Natural killer cell (primary cell): ENCODE measurements at places on chromosomes 12 and 14. TPM values are rescaled to one million over a fixed set of nuclear protein-coding genes. Genes with fewer than 3 reads are reported as not detected.

GRCh38 chr14:55038708-55039107, 11.7 kb downstream of the SOCS4 start:
- DNase-seq, result no peak

- no peak for DNase-seq
Measured at GRCh38 chr12:2354151-2354991, 301.6 kb downstream of the CACNA1C start.

DNA sequence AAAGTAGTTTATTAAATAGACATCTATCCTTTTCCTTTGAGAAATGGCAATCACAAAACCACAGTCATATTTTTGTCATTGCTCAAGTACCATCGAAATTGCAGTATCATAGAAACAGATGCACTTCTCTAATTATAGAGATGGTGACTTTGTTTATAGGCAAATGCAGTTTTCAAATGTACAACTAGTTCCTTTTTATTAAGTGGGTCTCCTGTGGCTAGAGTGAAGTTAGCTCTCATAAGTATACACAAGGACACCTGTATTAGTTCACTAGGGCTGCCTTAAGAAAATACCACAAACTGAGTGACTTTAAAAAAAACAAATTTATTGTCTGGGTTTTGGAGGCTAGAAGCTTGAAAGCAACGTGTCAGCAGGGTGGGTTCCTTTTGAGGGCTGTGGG, 62.8 kb downstream of the OTOGL start:
- no peak for DNase-seq

GRCh38 chr14:100670753-100671049, 56.0 kb upstream of the DLK1 start:
- no peak for DNase-seq

- no peak for DNase-seq
Measured at GRCh38 chr14:101469382-101470247, 91.7 kb upstream of the DIO3 start.

DNA sequence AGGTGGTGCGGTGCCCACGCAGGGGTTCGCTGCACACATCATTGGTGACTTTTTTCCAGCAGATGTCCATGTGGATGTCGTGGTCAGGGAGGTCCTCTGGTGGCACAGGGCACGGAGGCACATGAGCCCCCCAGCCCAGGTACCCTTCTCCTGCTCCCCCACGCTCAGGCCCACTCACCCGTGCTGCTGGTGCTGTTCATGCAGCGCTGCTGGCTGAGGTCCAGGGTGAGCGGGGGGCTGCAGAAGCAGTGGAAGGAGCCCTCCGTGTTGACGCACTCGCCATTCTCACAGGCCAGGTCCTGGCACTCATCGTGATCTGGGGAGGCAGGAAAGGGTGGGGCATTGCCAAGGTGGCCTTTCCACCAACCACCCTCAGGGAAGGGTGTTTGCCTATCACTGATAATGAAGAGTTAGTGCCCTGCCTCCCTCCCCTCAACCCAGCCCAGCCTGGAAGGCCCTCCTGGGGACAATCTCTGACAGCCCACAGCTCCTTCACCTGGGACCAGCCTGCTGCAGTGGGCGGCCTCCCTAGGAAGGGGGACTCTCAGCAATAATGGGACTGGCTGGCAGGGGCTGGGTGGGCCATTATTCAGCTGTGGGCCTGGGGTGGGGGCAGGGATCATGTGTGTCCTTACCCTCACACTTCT, 9.8 kb downstream of the ISCA2 start:
- no peak for DNase-seq

DNA sequence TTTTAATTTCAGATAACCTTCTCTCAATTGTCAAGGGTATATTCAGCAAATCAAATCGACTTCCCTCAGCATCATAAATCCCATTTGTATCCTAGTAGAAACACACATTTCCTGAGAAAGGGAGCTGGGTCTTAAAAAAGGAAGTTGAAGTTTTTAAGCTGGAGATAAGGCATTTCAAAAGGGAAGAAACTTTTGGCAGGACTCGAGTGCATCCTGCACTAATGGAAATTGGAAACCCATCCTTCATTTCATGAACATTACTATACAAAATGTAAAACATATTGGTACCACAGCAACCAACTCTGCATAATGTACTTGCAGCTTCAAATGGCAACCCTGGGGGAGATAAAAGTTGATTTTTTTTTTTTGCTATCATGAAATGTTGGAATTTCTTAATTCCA, 23.7 kb upstream of the TMCC3 start:
- DNase-seq, result no peak

GRCh38 chr12:25734529-25735180, 181.6 kb upstream of the LMNTD1 start:
- no peak for DNase-seq

DNA sequence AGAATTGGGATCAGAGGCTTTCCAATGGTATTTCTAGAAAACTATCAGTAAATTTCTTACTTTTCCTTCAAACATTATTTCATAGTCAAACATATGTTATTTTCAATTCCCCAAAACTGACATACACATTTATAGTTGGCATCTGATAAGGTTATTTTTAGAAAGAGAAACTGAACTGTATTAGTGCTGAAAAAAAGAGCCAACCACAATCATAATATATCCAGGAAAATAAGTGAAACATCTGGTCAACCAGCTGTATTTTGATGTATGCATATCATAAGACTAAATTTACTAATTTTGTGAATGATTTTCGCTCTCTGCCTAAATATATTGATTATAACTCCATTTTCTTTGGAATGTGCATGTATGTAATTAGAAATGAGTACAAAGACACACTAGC, 554.2 kb downstream of the FLRT2 start:
- DNase-seq, result no peak

DNA sequence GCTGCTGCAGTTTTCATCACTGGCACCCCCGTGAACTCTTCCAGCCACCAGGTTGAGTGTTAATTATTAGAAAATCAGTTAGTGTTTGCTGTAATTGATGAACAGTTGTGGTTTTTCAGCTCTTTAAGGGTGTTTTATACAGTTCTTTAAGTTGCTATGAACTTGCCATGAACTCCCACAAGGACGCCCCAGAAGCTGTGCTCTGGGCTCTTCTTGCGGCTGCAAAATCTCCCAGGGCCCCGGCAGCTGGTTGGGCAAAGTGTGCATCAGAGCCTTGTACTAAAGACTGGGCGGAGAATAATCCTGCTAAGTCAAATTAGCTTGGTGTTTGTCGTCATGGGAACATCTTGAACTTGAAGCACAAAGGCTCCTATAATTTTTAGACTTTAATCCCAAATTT, 82.2 kb downstream of the EML1 start:
- no peak for DNase-seq

The GZMB gene
- total RNA-seq, result 1,176 TPM

The GNG2 gene
- total RNA-seq, result 653 TPM

The PYGL gene
- total RNA-seq, result 22.3 TPM
